Kidney epithelial cell (primary cell): ENCODE measurements at places on chromosomes 13 and 19.

- no peak for DNase-seq
These were observed 1.4 kb downstream of the NOVA2 start for GRCh38 chr19:45972081-45972946.

GRCh38 chr13:74036373-74036772 lies 97.8 kb downstream of the KLF12 start:
- DNase-seq, result peak; percentile 14

GRCh38 chr13:39875111-39875987 lies 219.9 kb downstream of the COG6 start:
- no peak for DNase-seq

DNA sequence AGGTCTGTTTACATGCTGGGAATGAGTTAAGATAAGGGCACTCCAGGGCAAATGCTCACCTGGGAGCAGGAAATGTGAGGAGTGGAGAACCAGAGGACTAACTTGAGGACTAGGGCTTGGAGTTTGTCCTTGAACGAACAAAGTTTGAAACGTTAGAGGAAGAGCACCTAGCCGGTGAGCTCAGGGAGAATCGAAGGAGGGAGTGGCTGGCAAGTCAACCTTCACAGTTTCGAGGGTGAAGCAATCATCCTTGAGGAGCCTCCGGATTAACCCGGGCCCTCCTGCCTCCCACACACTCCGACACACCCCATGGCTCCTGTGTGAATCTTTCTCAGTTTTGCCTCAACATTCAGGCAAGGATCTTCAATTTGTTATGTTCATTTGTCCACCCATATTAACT lies 58.6 kb downstream of the LMO7 start:
- no peak for DNase-seq

DNA sequence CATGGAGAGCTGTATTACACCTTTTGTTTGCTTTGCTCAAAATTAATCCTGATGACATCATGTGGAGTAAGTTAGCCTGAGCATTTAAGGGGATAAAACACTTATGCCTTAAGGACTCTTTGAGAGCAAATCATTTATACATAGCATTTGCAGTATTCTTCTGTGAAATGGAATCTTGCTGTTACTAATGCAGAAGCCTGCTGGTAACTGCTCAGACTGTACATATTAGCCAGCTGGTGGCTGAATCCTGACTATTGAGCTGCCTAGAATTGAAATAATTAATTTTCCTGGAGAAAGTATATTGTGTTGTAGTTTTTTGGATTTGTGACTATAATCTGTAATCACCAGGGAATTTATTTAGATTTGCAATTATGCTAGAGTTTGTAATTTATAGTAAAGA lies 363.2 kb downstream of the GPC6 start:
- no peak for DNase-seq

- no peak for DNase-seq
These were observed 80.3 kb upstream of the MRI1 start for GRCh38 chr19:13684021-13684420.

DNA sequence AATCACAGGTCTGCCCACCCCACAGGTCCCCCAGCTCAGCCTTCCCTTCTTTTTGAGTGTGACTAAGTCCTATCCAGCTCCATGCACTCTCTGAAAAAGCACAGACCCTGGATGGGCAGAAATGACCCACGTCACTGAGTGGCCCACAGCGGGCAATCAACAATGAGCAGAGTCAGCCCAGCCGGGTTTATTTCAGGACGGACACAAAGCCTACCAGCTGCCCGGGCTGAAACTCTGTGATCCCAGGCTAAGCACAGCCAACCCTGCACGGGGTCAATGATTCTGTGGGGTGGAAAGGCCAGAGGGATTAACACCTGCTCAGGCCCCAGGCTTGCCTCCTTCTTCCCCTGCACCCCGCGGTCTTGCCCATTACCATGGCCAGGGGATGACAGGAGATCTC lies 8.4 kb downstream of the NAPA start:
- no peak for DNase-seq

DNA sequence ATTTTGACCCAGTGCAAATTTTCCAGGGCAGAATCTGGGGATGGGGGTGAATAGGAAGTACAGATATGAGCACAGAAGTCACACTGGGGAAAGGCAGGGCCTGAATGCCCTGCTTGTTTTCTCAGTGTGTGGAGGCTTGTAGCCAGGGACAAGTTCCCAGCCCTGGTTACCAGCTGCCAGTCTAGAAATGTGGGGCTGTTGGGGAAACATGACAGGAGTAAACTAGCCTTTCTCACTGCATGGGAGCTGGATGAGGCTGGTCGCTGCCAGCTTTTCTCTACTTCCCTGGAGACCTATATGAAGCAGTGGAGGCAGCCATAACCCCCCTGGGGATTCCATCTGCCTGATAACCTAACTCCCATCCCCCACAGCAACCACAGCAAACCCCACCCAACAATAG lies 2267.7 kb downstream of the PCDH9 start:
- no peak for DNase-seq

- DNase-seq, result no peak
These were observed 210.8 kb downstream of the DCT start for GRCh38 chr13:94268661-94269060.

DNA sequence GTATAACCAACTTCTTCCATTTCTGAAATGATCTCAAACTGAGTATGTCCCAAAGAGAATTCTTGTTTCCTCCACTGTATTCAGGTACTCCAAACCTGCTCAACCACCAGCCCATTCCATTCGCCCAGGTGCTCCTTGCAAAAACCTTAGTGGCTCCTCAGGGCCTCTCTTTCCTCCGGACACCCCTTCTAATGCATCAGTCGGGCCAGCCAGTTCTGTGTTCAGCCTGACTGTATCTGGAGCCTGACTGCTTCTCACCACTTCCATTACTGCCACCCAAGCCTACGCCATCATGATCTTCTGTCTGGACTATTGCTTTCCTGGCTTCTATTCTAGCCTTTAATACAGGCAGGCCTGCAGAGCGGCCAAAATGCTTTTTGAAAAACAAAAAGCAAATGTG lies 1.5 kb downstream of the PHF11 start:
- DNase-seq, result no peak

DNA sequence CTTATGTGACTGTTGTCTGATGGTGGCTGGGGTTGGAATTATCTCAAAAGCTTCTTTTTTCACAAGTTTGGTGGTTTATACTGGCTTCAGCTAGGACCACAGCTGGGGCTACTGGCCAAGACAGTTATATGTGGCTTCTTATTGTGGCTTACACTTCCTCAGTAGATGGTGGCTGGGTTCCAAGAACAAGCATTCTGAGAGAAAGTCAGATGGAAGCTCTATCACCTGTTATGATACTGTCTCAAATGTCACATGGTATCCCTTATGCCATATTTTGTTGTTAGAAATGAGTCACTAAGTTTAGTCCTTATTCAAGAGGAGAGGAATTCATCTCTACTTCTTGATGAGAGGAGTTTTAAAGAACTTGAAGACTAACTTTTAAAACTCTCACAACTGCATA lies 41.6 kb downstream of the NDFIP2 start:
- DNase-seq, result no peak

DNA sequence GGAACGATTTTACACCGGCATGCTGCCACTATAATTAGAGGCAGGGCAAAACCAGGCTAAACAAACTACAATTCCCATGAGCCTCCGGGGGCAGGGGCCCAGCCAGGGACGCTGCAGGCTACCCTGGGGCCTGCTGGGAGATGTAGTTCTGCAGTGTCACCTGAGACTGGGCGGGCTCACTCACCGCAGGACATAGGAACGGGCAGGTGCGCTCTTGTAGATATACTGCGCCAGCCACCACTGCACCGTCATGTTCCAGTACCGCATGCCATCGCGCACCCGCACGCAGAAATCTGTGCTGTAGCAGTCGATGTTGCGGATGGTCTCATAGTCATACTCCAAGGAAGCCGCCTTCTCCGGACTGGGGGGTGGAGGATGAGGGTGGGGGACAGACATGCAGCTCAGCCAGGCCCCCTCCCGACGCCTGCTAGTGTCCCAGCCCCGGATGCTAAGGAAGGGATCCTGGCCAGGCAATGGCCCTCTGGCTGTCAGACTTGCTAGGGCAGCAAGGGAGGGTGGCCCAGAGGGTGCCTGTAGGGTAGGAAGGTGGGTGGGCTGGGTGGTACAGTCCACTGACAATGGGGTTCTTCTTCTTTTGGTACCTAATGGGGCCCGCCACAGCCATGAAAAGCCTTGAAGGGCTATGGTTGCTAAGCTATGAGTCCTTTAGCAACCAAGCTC lies 5.8 kb upstream of the TMC4 start:
- no peak for DNase-seq

GRCh38 chr13:78655007-78655406 lies 3.9 kb downstream of the OBI1 start:
- DNase-seq, result no peak

- no peak for DNase-seq
These were observed 2.8 kb upstream of the CRYL1 start for GRCh38 chr13:20528452-20528851.

- no peak for DNase-seq
These were observed 48.0 kb upstream of the KATNAL1 start for GRCh38 chr13:30355384-30355699.

- DNase-seq, result no peak
These were observed 507.8 kb downstream of the TBC1D4 start for GRCh38 chr13:74973935-74974879.

DNA sequence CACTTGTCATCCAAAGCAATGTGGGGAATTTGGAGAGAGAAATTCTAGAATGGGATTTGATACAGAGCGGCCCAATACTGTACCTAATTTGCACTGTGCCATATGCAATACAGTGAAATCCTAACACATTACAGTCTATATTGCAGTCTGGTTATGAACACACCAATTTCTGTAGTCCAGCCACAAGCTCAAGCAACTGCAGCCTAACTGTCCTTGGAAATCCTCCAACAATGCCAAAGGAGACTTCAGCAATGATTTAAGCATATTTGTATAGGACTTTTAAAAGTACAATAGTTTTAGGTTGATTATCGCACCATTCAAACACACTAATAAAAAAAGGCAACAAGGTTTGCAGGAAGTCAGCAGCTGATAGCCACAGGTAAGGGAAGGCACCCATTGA lies 17.3 kb downstream of the DIAPH3 start:
- DNase-seq, result no peak

DNA sequence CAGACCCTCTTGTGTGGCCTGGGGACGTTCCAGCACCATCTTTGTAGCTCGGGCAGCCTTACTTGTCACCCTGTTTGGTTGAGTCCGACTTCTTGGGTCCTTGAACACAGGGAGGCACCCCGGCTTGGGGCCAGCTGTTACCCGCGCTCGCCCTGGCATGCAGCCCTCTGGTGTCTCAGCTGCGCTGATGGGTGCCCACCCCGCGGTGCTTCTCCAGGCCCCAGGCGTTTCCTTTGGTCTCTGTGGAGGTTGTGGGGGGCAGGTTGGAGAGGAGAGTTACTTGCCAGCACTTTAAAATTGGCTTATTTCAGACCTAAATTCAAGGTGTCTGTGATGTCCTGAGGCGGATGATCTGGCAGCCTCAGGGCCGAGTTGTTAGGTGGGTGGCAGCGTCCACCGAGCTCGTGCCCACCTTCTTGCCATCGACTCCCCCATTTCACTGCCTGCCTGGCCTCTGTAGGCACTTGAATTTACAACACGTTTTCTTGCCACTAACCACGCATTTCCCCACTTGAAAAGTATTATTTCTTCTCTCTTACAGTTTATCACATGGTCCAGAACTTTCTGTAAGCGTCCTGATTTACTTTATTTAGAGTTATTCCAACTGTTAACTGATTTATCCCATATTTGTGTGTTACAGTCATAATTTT lies 16.9 kb downstream of the UBAC2 start:
- no peak for DNase-seq

- DNase-seq, result no peak
These were observed 190.1 kb upstream of the CSNK1A1L start for GRCh38 chr13:37295573-37295972.

DNA sequence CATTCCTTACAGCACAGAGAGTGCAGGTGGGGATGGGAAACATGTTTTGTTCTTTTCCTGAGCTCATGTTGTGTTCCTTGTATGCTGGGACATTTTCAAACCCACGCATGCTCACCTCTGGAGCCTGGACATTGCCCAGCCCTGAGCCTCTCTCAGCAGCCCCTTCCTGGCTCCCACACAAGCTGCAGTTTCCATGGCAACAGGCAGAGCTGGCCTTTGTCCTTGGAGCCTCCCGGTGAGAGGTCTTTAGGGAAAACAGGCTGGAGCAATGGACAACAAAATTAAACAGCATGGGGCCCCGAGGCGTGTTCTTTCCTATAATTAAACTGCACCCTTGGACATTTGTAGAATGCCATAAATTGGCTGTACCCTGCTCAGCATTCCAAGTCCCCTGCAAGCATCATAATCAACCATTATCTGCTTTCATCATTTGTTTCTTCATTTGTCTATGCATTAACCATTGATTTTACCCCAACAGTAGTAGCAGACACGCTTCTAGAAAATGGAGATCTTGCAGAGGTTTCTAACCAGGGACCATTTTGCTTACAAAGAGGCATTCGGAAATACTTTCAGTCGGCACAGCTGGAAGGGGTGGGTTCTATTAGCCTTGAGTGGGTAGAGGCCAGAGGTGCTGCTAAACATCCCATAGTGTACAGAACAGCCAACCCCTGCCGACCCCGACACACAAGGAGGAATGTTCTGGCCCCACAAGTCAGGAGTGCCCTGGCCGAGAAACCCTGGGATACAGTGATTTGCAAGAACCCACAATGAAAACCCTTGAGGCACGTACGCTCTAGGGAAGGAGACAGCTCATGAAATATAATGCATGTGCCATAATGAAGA lies 133.4 kb upstream of the PEG3 start:
- no peak for DNase-seq

GRCh38 chr19:40608240-40608621 lies 7.1 kb downstream of the LTBP4 start:
- DNase-seq, result no peak

- no peak for DNase-seq
These were observed 1.5 kb upstream of the ASPDH start for GRCh38 chr19:50515168-50515561.

DNA sequence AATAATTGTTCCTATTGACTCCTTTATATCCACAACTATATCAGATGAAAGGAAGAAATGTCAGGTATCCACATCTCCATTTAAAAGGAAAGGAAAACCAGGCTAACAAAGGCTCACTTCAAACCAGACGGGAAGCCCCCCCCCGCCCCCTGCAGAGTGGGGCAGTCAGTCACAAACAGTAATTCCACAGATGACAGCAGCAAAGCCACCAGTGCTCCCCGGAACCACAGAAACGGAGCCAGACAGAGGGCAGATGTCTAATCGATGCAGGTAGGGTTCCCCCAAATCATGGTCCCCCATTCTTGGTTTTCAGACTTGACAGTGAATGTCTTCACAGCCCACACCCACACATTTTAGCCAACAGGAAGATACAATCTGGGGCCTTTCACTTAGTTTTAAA lies 100.8 kb downstream of the STK24 start:
- no peak for DNase-seq
